ENCODE measurements at places on chromosomes 7 and 10.

DNA sequence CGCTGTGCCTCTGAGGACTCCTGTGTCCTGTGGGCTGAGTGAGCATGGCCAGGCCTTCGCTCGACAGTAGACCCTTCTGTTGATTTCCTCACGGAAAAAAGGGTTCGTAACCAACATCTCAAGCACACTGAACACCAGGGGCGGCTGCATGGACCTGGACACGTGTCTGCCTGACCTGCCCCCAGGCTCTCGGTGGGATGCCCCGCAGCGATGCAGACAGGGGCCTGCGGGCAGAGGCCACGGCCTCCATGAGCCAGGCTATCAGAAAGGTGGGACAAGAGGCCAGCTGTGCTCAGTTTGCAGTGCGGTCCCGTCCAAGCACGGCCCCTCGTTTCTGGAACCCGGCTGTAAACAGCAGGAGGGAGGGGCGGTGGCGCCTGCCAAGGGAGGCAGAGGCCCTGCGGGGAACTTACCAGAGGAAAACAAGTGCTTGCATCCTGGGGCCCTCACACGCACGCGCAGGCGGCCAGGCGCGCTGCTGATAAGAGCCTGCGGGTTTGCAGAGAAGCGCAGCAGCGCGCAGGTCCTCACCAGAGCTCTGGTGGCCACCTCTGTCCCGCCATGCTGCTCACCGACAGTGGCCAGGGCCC, 10.6 kb downstream of the GPR146 start:
- peak; percentile 17 for DNase-seq

DNA sequence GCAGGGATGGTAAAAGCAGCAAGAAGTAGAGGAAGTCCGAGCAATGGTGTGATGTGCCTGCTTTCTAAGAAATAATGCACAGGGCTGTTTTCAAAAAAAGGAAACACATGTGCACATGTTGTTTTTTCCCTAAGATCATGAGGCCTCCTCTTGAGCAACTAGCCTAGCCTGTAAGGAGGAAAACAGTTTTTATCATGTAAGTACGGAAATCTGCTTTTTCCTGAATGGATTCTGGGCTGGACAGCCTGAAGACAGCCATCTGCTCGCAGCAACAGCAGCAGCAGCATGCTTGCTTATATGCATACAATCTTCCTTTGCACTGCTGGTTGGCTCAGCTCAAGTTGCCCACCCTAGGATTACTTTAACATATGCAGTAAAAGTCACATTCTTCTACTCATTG, 87.1 kb downstream of the HIBADH start:
- DNase-seq = no peak

- no peak for DNase-seq
Observed at GRCh38 chr7:8963722-8964121, 530.3 kb downstream of the NXPH1 start.

DNA sequence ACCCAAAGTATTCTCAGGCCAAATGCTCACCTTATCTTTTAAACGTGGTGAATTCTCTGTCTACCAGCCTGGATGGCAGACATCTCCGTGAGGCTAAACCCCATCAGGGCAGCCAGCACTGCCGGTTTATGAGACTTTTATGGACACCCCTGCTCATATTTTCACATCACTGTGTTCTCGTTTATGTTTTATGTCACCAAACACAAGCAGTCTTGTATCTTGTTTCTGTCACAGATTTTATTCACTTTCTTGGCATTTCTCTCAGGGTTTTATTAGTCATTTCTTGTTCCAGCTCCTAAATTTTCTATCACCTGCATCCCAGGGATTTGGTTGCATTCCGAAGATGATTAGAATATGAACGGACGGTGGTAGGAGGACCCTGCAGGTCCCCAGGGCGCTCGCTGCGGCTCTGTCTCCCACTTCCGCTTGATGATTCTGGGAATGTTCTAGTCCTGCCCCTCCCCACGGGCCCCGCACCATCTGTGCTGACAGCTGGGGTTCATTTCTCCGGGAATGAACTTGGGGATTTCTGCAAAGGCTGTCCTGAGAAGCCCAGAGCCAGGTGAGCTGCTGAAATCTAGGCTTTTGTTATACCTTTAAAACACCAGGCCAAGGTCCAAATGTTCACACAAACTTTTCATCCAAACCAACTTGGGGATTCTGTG, 217.6 kb downstream of the GFRA1 start:
- DNase-seq = no peak

DNA sequence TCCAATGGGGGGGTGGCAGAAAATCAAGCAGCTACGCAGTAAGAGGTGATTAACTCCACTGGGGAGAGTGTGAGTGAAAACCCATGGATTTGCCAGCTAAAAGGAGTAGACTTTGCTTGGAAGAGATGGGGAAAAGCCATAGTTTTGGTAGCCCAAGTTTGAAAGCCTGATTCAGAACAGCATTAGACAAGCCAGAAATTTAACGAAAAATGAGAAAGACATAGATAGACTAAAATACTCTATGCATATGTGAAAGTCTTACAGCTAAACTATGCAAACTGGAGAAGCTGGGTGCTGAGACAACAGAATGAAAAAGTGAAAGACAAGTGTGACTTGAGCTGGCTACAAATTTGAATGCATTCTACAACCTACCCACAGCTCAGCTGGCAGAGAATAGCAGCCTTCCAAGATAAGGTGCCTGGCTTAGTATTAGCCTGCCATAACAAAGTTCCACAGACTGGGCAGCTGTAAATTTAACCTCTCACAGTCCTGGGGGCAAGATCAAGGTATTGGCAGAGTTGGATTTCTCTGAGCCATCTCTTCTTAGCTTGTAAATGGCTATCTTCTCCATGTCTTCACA, 156.6 kb downstream of the CDC14C start:
- DNase-seq = no peak

DNA sequence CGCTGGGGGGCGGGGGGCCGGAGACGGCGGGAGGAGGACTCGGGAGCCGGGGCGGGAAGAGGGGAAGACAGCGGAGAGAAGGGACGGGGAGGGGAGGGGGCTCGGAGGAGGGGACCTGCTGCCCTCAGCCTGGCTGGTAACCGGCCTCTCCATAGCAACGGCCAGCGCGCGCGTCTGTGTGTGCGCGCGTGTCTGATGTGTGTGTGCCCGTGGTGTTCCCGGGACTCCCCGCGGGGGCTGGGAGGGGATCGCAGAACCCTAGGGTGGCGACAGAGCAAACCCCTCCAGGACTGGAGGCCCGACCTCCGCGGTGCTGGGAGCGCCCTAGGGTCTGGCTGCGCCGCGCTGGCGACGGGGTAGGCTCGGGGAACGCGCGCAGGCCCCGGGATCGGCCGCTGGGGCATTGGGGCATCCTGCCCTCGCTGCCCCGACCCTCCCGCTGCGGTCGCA, 356.3 kb downstream of the DNAJB6 start:
- no peak for DNase-seq

DNA sequence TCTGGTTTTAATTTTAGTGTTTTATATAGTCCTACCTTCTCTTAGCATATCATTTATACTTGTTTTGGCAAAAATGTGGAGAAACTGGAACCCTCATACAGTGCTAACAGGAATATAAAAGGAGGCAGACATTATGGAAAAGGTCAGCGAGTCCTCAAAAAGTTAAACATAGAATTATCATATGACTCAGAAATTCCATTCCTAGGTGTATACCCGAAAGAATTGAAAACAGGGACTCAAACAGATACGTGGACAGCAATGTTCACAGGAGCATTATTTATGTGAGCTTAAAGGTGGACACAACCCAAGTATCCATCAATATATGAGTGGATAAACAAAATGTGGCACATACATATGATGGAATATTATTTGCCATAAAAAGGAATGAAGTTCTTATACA, 51.5 kb downstream of the VAX1 start:
- no peak for DNase-seq

DNA sequence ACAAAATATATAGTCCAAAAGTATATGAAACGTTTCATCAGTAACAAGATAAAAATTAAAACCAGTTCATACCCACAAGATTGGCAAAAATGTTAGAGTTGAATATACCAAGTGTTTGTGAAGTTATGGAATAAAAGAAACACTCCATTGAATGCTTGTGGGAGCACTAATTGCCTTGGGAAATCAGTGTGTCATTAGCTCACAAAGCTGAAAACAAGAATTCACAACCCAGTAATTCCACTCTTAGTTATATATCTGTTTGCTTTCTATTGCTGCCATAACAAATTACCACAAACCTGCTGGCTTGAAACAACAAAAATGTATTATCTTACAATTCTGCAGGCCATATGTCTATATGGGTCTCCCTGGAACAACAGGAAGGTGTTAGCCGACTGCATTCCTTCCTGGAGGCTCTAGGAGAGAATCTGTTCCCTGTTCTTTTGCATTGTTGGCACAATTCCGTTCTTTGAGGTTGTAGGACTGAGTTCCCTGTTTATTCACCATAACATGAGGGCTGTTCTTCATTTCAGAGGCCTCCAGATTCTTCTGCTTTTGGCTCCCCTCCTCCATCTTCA, 45.7 kb downstream of the SEM1 start:
- DNase-seq = no peak

GRCh38 chr7:117075934-117076333, 122.6 kb downstream of the ST7 start:
- no peak for DNase-seq

DNA sequence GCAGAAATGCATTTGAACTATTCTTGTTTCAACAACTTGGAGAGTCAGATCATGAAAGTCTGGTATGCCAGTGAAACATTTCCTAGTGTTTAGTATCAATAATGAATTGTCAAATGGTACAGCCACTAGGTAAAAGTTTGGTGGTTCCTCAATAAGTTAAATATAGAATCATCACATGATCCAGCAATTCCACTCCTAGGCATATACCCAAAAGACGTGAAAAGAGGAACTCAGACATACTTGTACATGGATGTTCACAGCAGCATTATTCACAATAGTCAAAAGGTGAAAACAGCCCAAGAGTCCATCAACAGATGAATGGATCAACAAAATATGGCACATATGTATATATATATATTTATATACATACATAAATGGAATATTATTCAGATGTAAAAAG, 67.0 kb upstream of the HPS1 start:
- DNase-seq = no peak

- DNase-seq = no peak
Observed at GRCh38 chr7:21067216-21067615, 280.5 kb upstream of the SP8 start.

GRCh38 chr10:20892796-20893195, 4.3 kb downstream of the NEBL start:
- no peak for DNase-seq

Measured in activated naive CD4-positive, alpha-beta T cell (primary cell).